ENCODE measurements at places on chromosomes 1 and 21. TPM values are rescaled to one million over a fixed set of nuclear protein-coding genes. Genes with fewer than 3 reads are reported as not detected.

DNA sequence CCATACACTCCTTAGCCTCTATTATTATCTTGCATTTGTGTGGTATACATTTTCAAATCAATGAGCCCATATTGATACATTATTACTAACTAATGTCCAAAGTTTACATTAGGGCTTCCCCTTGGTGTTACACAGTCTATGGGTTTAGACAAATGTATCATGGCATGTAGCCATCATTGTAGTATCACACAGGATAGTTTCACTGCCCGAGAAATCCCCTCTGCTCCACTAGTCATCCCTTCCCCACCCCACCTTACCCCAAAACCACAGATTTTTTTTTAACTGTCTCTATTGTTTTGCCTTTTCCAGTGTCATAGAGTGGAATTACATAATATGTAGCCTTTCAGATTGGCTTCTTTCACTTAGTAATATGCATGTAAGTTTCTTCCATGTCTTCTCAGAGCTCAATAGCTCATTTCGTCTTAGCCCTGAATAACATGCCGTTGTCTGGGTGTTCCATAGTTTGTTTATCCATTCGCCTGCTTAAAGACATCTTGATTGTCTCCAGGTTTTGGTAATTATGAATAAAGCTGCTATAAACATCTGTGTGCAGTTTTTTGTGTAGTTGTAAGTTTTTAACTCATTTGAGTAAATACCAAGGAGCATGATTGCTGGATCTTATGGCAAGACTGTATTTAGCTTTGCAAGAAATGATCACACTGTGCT, 86.4 kb upstream of the LYST start:
- no peak for DNase-seq
- H3K27me3 ChIP-seq: no peaks in the 10 kb centered on the region
- no peaks in the 10 kb centered on the region for H3K36me3 ChIP-seq
- H3K4me1 ChIP-seq: peaks cover 14% of the 10 kb centered on the region

GRCh38 chr1:17292299-17293160, 15.5 kb upstream of the PADI4 start:
- no peak overlapping the region for H3K4me3 ChIP-seq
- H3K27me3 ChIP-seq: peaks cover 25% of the 10 kb centered on the region
- no peaks in the 10 kb centered on the region for H3K4me1 ChIP-seq
- H3K36me3 ChIP-seq: no peaks in the 10 kb centered on the region

Gene LGALS8
- 86.4 TPM for total RNA-seq

Gene KCNA2
- 2.9 TPM for total RNA-seq

Gene CSMD2
- total RNA-seq: 0.16 TPM

Gene BLZF1
- 31.0 TPM for total RNA-seq
